ENCODE measurements at places on chromosomes 2 and 18.

- no peak for DNase-seq
These were observed 17.3 kb downstream of the MRPL30 start for GRCh38 chr2:99198103-99198841.

DNA sequence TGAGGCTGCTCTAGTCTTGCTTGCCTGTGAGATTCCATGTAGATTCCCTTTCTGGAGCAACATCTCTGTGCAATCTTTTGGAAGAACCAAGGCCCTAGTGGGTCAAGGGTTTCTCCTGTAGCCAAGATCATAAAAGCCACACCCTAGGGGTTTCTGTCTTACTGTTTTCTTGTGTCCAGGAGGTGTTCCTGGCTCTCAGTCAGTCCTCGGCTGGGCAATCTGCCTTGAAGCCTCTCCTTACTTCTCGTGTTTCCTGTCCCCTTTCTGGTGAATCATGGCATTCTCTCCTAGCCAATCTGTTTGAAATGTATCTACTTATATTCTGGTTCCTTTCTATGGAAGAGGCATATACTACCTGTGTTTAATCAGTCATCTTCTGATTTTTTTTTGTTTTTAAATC is 484.8 kb upstream of the UBE2E3 start:
- no peak for DNase-seq

GRCh38 chr2:113260991-113261390 is 17.7 kb downstream of the PAX8 start:
- DNase-seq = no peak

GRCh38 chr2:183059561-183059960 is 19.0 kb upstream of the DUSP19 start:
- DNase-seq = no peak

GRCh38 chr2:46813020-46813415 is 102.6 kb downstream of the MCFD2 start:
- no peak for DNase-seq

DNA sequence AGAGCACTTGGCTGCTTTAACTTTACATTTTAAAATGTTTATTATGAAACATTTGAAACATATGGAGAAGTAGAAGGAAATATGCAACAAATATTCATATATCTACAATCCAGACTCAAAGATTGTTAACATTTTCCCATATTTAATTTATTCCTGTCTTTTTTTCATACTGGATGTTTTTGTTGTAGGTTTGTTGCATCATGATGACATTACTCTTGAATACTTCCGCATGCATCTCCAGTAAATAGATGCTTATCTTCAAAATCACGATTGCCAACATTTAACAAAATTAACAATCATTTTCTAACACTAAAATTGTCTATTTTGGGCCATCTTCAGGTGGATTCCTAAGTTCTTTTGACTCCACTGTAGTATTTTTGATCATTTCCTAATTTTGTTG is 21.1 kb upstream of the IL18RAP start:
- no peak for DNase-seq

DNA sequence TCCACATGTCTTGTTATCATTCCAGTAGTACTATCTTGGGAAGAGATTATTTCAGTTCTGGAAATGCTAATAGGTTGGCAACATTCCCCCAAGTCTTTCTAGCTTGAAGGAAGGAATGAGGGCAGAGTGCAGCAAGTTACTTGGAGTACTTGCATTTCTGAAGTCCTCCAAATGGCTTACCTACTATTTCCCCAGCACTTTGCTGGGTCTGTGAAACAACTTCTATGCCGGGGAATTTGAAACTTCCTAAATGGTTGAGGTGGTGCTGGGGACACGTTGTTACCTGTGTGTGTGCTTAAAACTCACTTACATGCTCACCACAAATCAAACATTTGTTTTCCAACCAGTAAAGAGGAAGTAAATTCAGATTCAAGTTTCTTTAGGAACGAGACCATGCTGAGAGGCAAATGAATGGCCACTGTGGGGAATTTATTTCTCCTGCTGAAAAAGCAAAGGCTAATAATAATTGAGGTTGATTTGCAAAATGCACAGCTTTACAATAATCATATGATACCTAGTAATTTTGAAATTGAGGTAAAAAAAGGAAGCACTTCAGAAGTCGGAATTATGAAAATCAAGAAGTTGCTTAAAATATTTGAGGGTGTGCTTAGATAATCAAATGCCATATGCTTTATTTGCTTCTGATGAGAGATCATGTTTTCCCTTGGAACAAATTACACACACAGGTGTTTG is 1167.7 kb upstream of the ZEB2 start:
- DNase-seq = no peak

DNA sequence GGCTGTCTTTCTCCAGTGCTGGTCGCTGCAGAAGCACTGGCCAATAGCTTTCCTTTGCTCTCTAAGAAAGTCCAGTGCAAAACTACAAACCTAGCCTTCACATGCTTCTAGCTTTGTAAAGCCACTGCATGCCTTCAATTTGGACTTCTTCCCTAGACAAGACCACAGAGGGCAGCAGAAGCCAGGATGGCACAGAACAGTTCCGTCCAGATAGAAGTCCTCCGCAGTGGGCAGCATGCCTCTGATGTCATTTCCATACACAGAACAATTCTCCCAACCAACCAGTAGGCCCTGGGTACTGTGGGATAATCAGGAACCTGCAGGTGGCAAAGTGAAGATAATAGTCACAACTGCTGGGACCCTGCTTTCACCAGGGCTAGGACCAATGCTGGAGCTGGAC is 3.3 kb downstream of the ST6GAL2 start:
- no peak for DNase-seq

- no peak for DNase-seq
These were observed 11.7 kb upstream of the FHL2 start for GRCh38 chr2:105410554-105410953.

GRCh38 chr2:81786811-81787210 is 1482.3 kb upstream of the LRRTM1 start:
- DNase-seq = no peak

DNA sequence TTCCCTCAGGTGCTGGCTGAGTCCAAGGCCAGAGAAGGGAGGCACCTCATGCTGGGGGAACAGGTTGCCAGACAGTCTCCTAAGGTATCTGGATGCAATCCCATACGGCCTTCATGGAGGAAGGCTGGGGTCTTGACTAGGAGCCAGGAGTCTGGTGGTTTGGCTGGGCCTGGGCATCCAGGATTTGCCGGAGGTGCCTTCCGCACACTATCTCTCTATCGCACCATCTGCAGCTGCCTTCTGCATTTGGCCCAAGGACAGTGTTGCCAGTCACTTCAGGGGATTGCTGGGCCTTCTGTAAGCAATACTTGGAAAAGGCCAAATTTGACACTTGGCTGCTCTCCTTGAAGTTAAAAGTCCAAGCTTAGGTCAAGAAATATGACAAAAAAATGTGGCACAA is 327.2 kb downstream of the EN1 start:
- no peak for DNase-seq

GRCh38 chr2:239465017-239466001 is 64.5 kb upstream of the HDAC4 start:
- peak; percentile 81 for DNase-seq

- no peak for DNase-seq
These were observed 126.9 kb upstream of the DAPL1 start for GRCh38 chr2:158668001-158668765.

DNA sequence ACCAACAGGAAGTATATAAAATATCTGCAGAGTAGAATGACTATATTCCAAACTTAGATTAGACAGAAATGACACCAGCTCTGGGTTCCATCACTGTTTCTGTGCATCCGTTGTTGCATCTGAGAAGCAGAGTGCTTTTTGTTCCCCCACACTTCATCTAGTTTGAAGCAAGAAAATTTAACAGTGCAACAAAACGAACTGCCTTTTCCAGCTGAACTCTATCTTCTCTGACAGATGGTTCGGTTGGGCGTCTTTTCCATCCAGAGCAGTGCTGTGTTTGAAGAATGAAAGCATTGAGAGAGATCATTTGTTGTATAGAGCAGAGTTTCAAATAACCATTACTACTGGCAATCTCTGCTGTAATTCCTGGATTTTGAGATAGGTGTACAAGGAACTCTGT is 757.5 kb downstream of the DPP10 start:
- DNase-seq = no peak

DNA sequence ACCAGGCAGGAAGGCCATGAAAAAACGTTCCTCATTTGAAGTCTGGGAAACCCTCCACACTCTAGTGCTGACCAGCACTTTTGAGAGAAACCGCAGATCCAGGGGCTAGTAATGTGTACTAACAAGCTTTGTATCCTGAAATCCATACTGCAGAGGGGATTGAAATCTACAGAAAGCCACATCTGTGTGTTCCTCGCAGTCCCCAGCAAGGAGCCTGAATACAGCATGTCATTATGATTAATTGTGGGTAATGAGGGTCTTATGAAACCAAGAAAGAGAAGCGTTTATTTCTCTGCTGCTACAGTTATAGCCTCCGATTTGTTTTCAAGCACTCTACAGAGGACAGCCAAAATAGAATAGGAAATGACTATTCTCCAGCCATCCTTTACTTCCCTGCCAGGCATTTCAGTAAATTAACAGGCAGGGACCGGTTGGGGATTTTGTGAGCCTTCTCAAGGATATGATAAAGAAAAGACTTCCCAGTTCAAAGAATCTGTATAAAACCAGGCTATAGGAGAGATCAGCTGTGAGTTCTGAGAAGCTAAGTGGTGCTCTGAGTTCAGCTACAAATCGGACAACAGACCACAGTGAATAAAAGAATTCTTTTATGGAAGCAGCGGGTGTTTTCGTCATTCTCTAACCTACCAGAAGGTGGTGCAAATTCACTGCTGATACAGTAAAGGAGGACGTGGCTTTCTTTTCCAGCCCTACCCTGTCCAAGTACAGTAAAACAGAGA is 133.4 kb downstream of the INSIG2 start:
- DNase-seq = peak; percentile 34
